SK-N-SH (cell line): ENCODE measurements at places on chromosomes 5 and 9.

DNA sequence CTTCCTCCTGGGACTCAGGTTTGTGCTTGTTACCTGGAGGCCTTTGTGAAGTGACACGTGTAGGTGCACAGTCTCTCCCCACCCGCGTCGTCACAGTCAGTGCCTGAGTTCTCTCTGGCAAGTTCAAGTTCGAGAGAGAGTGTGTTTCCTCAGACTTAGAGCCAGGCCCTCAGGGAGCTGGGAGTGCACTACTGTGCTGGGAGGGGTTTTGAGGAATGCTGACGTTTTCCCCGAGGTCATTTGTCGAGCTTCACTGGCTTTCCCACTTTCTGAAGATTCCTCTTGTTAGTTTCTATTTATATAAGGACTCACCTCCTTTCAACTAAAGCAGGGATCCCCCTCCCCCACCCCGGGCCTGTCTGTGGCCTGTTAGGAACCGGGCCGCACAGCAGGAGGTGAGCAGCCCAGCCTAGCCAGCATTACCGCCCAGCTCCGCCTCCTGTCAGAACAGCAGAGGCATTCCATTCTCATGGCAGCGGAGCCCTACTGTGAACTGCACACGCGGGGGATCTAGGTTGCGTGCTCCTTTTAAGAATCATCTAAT lies 209.2 kb downstream of the DIRAS2 start:
- no peak for DNase-seq
- H3K27ac ChIP-seq, result no peak overlapping the region
- no peaks in the 10 kb centered on the region for H3K4me1 ChIP-seq
- H3K4me3 ChIP-seq, result no peak overlapping the region
- H3K27me3 ChIP-seq, result no peaks in the 10 kb centered on the region
- no peaks in the 10 kb centered on the region for H3K36me3 ChIP-seq

GRCh38 chr9:11039006-11039405 lies 426.2 kb upstream of the PTPRD start:
- H3K4me1 ChIP-seq, result no peaks in the 10 kb centered on the region
- H3K27me3 ChIP-seq, result no peaks in the 10 kb centered on the region
- H3K36me3 ChIP-seq, result no peaks in the 10 kb centered on the region
- H3K27ac ChIP-seq, result no peak overlapping the region
- H3K4me3 ChIP-seq, result no peak overlapping the region

DNA sequence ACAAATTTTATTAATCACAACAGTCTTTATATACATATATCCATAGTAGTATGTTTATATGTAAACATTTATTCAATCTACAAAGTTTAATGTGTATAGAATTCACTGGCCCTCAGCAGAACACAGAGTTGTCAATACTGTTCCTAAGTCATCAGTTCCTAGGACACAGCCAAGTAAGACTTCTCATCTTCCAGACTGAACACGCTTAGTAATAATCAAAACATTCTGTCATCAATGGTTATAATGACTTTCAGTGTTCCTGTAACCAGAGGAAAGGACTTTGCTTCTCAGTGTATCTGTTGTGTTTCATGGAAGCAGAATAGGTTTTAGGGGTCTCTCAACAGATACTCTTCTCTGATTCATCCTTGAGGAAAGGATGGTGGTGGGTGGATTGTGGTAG lies 82.2 kb downstream of the SMIM23 start:
- H3K4me3 ChIP-seq, result no peak overlapping the region
- DNase-seq, result no peak
- peaks cover 64% of the 10 kb centered on the region for H3K36me3 ChIP-seq
- H3K27ac ChIP-seq, result no peak overlapping the region
- peaks cover 7% of the 10 kb centered on the region; the same call in 1 of the 2 replicates for H3K4me1 ChIP-seq
- no peaks in the 10 kb centered on the region for H3K27me3 ChIP-seq

GRCh38 chr9:135500071-135500524 lies 384 bp upstream of the MRPS2 start:
- peak overlapping the region; percentile 95 for H3K4me3 ChIP-seq
- H3K36me3 ChIP-seq, result peaks cover 3% of the 10 kb centered on the region
- H3K4me1 ChIP-seq, result peaks cover 6% of the 10 kb centered on the region

DNA sequence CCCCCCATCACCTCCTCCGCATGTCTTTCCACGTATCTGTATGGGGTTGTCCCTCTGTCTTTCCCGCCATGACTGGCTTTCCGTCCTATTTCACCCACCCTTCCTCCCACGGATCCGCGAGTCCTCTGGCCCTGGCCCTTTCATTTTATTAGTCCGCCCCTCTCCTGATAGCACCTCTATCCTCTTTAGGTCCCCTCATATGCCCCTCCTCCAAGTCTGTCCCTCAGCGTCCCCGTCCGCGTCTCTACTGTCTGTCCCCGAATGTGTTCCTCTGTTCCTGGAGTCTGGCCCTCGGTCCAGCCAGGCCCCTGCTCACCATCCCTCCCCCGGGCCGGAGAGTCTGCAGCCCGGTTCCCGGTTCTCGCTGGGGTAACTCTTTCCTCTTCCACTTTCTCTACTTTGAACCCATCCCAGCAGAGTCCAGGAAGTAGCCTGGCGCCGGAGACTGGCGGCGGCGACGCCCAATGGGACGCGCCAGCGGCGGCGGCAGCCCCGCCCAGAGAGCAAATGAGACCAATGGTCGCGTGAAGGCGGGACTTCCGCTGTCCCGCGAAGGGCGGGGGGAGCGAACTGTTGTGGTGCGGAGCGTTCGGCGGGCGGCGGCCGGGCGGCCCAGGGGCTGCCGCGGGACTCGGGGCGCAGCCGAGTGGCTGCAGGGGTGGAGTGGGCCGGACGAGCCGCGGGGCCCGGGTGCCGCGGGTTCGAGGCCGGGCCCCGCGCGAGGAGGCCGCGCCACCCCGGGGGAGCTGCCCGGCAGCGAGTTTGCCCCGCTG lies at the start of gene SAP30L:
Gene SAP30L (plus strand): TSS at position 576 of the 773 bp plus-strand sequence. CDS start 608 bp downstream, outside the sequence.
- peak within 1 kb of the TSS; percentile 96 for H3K4me3 ChIP-seq
- peak within 1 kb of the TSS; percentile 80 for H3K27ac ChIP-seq
- H3K27me3 ChIP-seq, result no peaks in the 10 kb centered on the region
- DNase-seq, result peak; percentile 99
- no peaks in the 10 kb centered on the region; the same call in 1 of the 2 replicates for H3K4me1 ChIP-seq

- H3K27me3 ChIP-seq, result no peaks in the 10 kb centered on the region
- H3K4me3 ChIP-seq, result no peak overlapping the region
- no peak overlapping the region for H3K27ac ChIP-seq
- H3K4me1 ChIP-seq, result peaks cover 17% of the 10 kb centered on the region
- no peak for DNase-seq
These were observed 67.2 kb upstream of the CD180 start for GRCh38 chr5:67263656-67264408.

GRCh38 chr9:127874301-127875221 lies 2.9 kb downstream of the AK1 start:
- no peaks in the 10 kb centered on the region for H3K27me3 ChIP-seq
- no peak overlapping the region for H3K4me3 ChIP-seq
- H3K4me1 ChIP-seq, result peaks cover 39% of the 10 kb centered on the region; the same call in 1 of the 2 replicates
- DNase-seq, result no peak

DNA sequence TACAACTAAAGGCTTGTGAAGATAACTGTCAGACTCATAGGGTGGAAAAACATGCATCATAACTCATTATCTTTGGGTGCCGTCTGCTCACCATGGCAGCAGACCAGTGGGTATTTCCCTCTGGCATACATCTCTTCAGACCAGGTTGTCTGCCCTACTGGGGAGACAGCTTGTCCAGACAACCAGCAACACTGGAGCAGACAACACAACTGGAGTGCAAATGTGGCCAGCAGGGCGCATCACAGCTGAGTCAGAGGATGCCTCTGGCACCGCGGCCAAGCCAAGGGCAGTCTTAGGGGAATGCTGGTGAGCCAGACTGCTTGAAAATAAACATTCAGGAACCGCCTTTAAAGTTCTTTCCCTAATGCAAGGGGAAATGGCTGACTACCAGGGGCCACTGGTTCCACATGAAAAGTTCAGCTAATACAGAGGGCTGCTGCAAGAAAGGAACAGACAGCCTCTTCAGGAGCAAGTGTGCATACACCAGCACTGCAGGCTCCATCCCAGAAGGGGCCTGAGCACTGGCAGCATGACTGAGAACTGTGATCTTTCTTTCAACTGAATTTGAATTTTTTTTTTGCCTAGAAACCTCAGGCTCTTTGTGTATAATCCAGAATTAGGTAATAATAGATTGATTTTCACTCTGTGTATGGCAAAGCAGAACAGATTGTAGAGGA lies 77.3 kb downstream of the MAMDC2 start:
- no peak overlapping the region; the same call in none of the 2 replicates for H3K27ac ChIP-seq
- no peak overlapping the region for H3K4me3 ChIP-seq
- H3K4me1 ChIP-seq, result peaks cover 23% of the 10 kb centered on the region
- DNase-seq, result peak; percentile 30
- no peaks in the 10 kb centered on the region for H3K27me3 ChIP-seq
- no peaks in the 10 kb centered on the region for H3K36me3 ChIP-seq

- peaks cover 9% of the 10 kb centered on the region; the same call in 1 of the 2 replicates for H3K4me1 ChIP-seq
- peaks cover 12% of the 10 kb centered on the region; the same call in 1 of the 2 replicates for H3K36me3 ChIP-seq
- no peak for DNase-seq
- no peak overlapping the region for H3K4me3 ChIP-seq
- no peaks in the 10 kb centered on the region for H3K27me3 ChIP-seq
These were observed 2.0 kb downstream of the AK1 start for GRCh38 chr9:127875306-127875966.

GRCh38 chr9:93132287-93132927 lies 1.6 kb downstream of the NINJ1 start:
- H3K36me3 ChIP-seq, result peaks cover 2% of the 10 kb centered on the region; the same call in 1 of the 2 replicates
- no peak for DNase-seq
- H3K27ac ChIP-seq, result no peak overlapping the region; the same call in 1 of the 2 replicates
- H3K4me3 ChIP-seq, result peak overlapping the region; percentile 83
- H3K27me3 ChIP-seq, result no peaks in the 10 kb centered on the region

DNA sequence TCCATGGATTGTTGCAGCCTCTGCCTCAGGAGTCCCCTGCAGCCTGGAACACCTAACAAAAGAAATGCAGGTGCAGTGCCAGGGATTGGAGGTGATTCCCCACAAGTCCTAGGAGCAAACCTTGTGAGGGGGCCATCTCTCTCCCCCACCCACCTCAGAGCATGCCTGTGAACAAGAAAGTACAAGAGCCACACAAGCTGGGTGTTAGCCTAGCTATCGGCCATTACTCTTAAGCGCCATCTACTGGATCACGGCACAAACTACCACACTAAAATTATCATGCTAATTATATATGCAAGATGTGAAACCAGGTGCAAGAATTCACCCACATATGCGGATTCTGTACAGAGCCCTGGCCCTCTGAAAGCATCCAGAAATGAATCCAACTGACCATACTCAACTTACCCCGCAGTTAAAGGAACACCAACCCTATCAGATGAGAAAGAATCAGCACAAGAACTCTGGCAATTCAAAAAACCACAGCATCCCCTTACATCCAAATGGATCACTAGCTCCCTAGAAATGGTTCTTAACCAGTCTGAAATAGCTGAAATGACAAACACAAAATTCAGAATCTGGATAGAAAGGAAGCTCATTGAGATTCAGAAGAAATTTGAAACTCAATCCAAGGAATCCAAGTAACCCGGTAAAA lies 16.5 kb upstream of the PRSS3 start:
- peaks cover 3% of the 10 kb centered on the region for H3K4me1 ChIP-seq
- H3K4me3 ChIP-seq, result no peak overlapping the region
- peak; percentile 70 for DNase-seq
- no peaks in the 10 kb centered on the region for H3K27me3 ChIP-seq
- H3K36me3 ChIP-seq, result no peaks in the 10 kb centered on the region

DNA sequence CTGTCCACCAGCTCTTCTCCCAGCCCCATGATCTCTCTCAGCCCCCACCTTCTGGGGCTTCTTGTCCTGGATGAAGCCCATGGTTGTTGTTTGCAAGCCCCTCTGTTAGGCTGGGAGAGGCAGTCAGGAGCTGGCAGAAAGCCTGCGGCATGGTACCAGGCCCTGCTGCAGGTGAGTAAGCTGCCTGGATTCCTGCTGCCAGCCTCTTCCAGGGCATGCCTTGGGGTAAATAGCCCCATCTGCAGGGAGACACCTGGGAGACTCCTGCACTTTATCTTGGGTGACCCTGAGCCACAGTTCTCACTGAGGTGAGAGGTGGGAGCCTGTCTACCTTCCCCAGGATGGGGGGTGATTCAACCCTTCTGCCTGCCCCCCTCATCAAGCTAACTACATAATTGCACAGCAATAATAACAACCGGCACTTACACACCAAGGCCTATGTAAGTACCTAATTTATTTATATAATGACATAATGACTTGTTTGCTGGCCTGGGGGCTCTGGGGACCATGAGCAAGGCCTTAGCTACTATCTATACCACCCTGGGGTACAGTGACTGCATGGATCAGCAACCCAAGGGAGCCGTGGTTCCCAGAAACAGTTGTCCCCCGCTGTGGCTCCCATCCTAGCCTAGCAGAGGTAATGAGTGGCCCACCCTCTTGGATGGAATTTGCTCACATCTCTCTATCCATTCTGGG lies 116.0 kb downstream of the PSD2 start:
- H3K27ac ChIP-seq, result no peak overlapping the region
- no peak for DNase-seq
- H3K36me3 ChIP-seq, result no peaks in the 10 kb centered on the region

- peak; percentile 25 for DNase-seq
- H3K4me3 ChIP-seq, result no peak overlapping the region
- no peaks in the 10 kb centered on the region for H3K27me3 ChIP-seq
These were observed 222.0 kb upstream of the KLF4 start for GRCh38 chr9:107711542-107711941.

- no peaks in the 10 kb centered on the region for H3K4me1 ChIP-seq
- H3K27ac ChIP-seq, result no peak overlapping the region
- no peaks in the 10 kb centered on the region for H3K36me3 ChIP-seq
- DNase-seq, result no peak
These were observed 186.8 kb upstream of the SLC27A6 start for GRCh38 chr5:128778474-128778873.

DNA sequence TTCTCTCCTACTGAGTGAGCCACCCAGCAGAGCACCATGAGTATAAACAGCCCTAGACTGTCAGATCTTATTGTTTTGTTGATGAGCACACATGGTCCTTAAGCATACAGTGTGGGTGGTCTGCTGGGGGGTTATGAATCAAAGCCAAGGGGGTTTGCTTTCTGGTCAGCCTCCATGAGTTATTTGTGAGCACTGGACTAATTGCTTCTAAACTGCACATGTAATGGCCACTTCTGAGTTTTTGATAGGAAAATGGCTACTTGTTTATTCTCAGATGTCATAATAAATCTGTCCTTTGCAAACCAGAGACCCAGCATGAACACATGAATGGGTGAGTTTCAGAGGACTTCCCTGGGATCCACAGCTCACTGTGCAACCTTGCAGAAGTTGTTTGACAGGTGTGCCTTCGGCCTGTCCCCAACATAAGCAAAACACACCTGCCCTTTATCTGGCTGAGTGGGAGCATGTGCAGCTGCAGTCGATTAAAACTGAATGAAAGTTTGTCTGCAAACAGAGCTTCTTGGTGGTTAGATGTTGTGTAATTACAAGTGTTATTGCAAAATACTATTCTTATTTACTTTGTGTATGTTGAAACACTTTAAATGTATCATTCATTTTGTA lies 35.9 kb downstream of the MAMDC2 start:
- no peaks in the 10 kb centered on the region for H3K27me3 ChIP-seq
- H3K4me3 ChIP-seq, result no peak overlapping the region
- DNase-seq, result no peak
- no peaks in the 10 kb centered on the region for H3K4me1 ChIP-seq
- no peaks in the 10 kb centered on the region for H3K36me3 ChIP-seq
